ENCODE measurements at places on chromosomes 5 and 9.

GRCh38 chr5:14741801-14742440 is 77.4 kb downstream of the OTULIN start:
- DNase-seq = no peak

DNA sequence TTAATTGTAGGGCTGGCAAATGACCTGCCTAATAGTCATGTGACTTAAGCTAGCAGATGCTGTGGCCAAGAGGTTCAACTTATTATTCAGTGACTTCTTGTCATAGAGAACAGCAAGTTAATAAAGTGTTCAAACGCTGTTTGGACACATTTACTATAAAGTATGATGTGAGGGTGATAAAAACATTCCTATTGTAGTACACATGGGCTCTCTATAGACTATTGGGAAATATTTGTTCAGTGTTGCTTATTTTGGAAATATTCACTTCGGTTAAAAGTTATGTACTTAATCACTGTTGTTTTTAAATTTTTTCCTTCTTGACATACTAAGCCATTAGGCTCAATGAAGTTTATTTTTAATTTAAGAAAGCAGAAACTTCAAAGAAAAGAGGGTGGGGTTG is 345.0 kb downstream of the NNT start:
- DNase-seq = no peak

GRCh38 chr5:16784088-16784487 is 152.0 kb downstream of the MYO10 start:
- DNase-seq = no peak

DNA sequence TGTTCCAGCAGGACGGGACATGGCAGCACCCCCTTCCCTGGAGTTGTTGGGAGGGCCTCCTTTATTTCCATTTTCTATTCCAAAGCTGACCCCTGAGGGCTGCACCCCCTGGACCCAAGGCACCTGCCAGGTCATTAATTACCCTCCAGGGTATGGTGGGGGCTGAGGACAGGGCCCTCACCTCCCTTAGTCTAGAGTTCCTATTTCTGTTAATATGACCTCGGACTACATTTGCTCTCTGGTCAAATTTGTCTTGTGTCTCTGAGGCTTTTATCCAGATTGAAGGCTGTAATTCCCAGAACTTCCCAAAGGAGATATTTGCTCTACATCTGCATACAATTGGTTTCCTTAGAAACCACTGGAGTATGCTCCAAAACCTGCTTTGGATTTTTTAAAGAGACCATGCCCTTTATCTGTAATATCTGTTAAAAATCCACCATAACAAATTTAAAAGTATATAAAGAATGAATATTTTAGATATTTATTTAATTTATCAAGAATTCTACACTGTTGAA is 16.8 kb downstream of the PHF2 start:
- no peak for DNase-seq

- DNase-seq = no peak
Measured at GRCh38 chr9:85858056-85858750, 82.7 kb upstream of the NAA35 start.

DNA sequence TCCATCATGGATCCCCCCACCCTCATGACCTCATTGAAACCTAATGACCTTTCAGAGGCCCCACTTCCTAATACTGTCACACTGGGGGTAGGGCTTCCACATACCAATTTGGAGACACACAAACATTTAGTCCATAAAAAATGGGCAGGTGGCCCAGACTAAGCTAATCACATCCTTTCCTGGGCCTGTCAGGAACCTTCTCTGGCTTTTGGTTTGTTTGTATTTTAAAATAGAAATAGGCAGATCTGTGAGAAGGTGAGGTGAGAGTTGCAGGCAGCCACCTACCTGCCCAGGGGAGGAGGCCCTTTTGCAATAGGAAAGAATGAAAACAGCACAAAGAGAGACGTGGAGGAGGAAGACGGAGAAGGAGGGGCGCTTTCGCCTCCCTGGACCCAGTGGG is 90.2 kb upstream of the BOD1 start:
- no peak for DNase-seq

DNA sequence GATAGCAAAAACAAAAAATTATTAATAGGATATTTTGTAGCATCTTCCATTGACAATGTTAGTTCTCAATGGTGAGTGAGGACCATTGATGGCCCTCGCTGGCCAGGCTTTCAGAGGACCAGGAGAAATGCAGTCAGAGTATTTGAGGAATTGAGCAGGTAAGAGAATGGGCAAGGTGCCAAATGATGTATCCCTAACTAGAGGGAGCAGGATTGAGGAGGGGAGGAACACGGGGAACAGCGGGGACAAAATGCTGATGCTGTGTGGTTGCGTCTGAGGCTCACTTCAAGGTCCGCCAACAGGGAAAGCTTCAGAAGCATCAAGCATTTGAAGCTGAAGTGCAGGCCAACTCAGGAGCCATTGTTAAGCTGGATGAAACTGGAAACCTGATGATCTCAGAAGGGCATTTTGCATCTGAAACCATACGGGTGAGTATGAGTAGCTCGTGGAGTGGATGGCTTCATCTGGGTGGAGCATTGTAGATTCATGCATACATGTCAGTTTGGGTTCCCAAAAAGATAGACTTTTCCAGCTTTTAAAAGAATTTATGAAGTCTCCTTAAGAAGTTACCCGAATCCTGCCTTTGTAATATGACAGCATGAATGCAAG is 16.2 kb downstream of the SPTAN1 start:
- no peak for DNase-seq

DNA sequence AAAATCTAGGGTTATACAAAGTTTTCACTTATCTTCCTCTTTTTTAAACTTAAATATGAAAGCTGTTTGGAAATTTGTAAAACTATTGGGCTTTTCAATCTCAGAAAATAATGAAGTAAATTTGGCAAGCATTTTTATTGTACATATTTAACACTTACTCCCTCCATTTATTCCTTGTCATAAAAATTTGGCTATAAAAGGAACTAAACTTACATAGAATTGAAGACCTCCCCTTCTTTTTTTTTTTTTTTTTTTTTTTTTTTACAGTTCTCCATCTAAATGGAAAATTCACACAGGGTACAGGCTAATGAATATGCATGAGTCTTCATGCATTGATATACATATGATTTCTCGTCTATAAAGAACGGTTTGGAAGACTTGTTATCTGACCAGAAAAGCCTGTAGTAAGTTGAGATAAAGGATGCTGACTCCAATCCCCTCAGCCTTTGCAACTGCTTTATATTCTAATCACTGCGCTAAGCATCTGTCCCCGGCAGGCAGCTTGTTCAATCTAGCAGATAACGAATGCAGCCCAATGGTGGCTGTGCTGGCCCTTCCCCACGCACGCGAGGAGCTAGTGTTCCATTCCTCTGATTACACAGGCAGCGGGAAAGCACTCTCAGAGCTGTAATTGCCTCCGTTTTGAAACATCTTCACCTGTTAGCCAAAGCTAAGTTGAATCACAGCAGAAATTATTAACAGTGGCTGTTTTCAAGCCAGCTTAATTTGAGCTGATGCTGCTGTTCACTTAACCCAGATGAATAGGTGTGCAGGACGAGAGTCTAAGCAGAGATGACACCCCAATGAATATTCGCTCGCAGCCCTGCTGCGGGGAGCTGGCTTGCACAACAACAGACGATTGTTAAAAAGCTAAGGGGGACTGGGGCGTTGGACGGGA is 453.8 kb upstream of the ZNF608 start:
- no peak for DNase-seq

All from activated T-helper 1 cell treated with anti-CD3 and anti-CD28 coated beads, Interleukin-2, amount 50 U/mL, for 16 hours (primary cell).